Stimulated activated CD4-positive, alpha-beta T cell treated with anti-CD3 and anti-CD28 coated beads, Interleukin-15, amount 100 ng/mL, for 1 hour (primary cell): ENCODE measurements at places on chromosomes 1 and 21.

GRCh38 chr1:212982430-212983152 lies 32.2 kb downstream of the VASH2 start:
- DNase-seq = no peak

- DNase-seq = no peak
Observed at GRCh38 chr1:35838693-35839245, 31.0 kb downstream of the AGO4 start.

DNA sequence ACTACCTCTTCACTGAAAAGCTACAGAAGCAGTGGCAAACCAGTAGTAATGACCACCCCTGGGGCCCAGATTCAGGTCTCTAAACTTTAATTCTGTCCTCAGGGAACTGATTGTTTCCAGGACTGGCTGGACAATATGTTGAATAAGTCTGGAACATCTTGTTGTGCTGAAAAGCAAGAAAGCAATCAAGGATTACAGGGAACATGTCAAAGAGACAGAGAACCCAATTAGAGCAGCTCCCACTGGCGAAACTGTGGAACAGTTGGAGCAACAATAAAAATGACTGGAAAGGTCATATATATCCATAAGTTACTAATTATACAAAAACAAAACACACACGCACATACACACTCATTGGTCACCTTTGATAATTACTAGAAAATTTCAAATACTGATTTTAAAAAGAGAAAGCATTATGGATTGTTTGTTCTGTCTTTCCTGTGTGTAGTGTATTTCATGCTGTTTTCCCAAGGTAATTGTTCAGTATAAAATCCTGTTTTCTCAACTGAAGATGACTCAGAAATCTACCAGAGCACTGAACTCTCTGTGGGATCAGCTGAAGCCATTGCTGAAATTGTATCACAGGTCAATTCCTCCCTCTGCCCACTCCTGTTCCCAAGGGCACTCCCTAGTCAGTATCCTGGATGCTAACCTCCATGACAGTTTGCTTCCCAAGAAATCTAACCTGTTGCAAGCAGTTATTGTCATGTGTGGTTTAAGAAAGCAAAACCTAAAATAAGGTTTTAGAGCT lies 83.6 kb upstream of the RGS1 start:
- no peak for DNase-seq

DNA sequence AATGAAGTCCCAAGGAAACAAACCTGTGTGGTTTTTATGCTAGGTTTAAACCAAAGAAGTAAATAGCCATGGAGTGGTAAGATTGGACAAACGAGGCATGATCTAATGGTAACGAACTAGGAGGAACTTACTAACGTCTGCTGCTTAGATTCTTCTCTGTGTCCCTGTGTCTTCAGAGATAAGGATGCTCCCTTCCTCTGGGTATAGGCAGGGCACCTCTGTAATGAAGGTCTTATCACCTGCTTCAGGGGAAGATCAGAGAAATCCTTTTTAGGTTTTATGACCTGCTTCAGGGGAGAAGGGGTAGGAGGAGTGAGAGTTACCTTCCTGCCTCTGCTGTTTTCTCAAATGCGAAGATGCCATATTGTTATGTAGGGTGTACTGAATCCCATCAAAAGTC lies 214.9 kb upstream of the L1TD1 start:
- no peak for DNase-seq

GRCh38 chr1:11525151-11525505 lies 46.2 kb downstream of the DISP3 start:
- DNase-seq = no peak

DNA sequence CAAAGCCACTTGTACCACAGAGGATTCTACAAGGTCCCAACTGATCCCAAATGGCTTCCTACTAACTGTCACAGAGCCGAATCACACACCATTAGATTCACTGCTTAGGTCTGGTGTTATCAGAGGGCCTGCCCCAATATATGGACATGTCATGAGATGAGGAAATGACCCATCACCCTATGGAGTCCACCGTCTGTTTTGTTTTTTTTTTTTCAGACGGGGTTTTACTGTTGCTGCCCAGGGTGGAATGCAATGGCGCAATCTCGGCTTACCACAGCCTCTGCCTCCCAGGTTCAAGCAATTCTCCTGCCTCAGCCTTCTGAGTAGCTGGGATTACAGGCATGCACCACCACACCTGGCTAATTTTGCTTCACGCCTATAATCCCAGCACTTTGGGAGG lies 83.8 kb upstream of the ETS2 start:
- no peak for DNase-seq

DNA sequence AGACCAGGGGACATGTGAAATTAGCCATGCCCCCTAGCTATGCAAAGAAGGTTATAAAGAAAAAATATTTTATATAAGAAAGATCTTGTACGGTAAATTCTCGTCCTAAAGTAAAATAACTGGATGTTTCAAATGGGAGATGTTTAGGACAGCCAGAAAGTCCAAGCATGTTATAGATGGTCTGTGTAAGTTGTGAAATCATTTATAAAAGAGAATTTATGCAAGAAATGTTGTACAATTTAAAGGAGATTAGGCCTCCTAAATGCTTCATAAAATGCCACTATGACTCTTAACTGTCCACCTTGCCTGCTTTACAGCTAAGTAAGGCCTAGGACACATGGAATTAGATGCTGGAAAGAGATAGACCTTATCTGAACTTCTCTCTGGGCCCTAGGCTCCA lies 118.1 kb upstream of the POGK start:
- DNase-seq = no peak

DNA sequence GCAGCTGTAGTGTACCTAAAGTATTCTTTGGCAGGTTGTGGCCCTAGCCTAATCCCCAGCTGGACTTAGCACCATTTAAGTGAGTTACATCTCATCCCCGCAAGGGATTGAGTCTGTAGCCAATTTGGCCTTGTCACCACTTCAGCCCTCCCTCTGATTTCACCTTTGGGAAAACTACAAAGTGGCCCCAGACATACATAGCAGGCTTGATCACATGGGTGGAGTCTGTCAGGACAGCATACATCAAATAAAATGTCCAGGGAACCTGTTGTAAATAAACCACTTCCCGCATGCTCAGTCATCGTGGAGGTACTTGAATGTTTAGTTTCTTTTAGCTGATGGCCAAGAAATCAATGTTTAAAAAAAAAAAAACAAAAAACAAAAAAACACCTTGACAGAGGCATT lies 142.5 kb downstream of the DHRS3 start:
- DNase-seq = no peak

GRCh38 chr1:93503163-93503562 lies 55.2 kb downstream of the FNBP1L start:
- no peak for DNase-seq

- no peak for DNase-seq
Observed at GRCh38 chr1:8541961-8542521, 224.1 kb downstream of the SLC45A1 start.

DNA sequence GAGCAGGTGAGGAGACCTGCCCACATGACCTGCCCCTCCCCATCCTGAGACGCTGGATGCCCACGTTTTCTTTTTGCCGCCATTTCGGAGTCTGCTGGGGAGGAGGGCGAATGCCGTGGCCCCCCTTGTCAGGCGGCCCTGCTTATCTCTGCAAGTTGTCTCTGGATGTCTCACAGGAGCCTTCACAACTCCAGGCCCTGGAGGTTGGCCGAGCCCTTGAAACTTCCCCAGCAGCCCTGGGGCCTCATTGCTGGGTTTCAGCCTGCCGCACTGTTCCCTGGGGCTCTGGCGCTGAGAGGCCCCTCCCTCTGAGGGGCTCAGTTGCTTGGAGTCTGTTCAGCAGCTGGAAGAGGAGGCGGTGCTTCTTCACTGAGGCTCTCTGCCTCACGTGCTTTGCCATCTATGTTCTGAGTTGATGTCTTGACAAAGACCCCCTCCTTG lies 29.8 kb upstream of the ZBTB21 start:
- no peak for DNase-seq

GRCh38 chr1:222618880-222619596 lies 1.1 kb downstream of the MIA3 start:
- no peak for DNase-seq

DNA sequence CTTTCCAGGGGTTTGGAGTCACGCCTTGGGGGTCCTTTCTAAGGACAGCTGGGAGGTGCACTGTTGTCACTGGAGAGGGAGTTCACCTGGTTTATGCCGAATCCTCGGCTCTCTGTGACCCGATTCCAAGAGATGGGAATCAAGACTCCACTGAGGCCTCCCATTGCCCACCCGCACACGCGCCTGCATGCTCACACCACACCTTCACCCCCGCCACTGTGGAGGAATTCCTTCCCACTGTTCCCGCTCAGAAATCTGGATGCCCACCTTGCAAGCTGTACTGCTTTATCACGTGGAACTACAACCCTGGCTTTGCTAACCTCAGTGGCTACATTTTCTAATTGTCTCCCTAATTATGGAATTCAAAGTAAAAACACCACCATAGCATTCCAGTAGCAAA lies 29.2 kb downstream of the PGBD5 start:
- DNase-seq = no peak

DNA sequence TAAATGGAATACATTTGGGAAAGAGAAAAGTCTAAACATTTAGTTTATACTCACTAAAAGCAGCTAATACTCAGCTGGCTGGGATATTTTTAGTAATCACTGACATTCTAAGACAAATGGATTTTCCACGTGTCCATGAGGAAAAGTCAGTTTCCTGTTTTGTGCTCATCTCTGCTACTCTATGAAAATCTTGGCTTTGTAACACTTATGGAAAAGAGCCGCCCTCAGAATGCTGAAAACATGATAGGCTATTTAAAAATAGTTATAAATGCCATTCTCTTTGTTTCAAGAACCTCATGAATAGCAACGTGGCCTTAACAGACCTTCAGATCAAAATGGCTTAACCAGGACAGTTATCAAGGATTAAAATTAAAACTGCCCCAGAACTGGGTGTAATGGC lies 29.9 kb downstream of the MRAP start:
- DNase-seq = no peak

DNA sequence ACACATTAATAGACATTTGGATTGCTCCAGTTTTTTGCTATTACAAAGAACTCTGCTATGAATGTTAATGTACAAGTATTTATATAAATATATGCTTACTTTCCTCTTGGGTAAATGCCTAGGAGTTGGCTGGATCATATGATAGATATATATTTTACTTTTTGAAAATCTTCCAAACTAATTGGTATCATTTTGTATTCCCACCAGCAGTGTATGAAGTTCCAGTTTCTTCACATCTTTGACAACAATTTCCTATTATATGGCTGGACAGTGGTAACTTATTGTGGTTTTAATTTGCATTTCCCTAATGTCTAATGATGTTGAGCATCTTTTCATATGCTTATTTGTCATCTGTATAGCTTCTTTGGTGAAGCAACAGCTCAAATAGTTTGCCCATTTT lies 23.8 kb upstream of the DIPK1A start:
- no peak for DNase-seq

GRCh38 chr1:107454791-107455190 lies 314.0 kb downstream of the NTNG1 start:
- DNase-seq = no peak
